ENCODE measurements at places on chromosomes 2 and 18.

GRCh38 chr18:59610546-59611140, 86.6 kb downstream of the CCBE1 start:
- no peak for DNase-seq

DNA sequence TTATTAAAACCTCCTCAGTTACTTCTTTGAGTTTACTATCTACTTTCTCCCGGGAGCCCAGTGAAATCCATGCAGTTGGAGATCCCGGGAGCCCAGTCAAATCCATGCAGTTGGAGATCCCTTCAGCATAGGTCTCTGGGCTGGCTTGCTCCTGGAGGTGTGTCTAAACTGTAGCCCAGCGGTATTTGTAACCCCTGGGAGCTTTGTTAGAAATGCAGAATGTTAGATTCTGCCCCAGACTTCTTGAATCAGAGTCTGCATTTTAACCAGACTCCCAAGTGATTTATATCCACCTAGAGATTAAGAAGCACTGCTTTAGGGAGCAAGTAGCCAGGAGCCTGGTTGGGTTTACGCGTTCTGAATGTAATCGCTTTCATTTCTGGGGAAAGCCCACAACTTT, 54.5 kb downstream of the ARHGAP28 start:
- no peak for DNase-seq

DNA sequence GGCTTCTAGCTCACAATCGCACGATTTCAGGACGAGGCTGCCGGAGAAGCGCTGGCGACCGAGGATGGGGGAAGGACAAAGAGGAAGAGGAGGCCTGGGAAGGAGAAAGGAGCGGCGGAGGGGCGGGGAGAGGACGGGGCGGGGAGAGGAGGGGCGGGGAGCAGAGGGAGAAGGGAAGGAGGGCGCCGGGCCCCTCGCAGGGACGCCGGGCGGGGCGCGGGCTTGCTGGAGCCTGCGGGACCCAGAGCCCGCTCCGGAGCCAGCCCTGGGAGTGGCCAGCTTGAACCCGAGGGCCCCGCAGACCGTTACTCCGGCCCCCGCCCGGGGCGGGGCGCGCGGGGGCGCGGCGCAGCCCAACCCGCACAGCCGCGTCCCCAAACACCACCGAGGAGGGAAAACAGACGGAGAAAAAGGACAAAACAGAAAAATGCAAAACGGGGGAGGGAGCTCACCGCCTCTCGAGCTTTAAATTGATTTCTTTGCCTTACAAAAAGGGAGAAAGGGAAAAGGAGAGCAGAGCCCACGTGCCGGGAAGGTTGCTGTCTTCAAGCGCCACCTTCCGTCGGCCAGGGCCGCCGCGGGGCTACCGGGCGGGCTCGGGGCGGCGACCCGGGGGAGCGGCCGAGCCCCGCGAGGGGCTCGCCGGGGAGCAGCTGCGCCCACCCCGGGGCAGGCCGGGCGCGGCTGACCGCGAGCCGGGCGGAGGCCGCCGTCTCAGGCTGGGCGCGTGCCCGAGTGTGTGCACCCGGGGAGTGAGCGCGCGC, 781 bp upstream of the SOX11 start:
- DNase-seq, result peak; percentile 82

DNA sequence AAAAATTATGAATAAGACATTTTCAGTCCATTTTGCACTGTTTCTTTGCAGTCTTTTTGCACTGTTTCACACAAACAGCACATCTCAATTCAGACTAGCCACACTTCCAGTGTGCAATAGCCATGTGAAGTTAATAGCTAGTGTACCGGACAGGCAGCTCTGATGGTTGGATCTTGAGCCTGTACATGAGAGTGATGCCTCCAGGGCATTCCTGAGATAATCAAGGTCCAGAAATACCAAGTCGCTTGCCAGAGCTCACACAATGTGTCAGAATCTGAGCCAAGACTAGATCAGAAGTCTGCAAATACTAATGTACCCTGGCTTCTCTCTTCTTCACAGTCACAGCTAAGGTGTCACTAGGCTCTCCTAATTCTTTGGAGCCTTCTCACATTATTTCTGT, 180.2 kb downstream of the OSR1 start:
- no peak for DNase-seq

GRCh38 chr2:166373105-166373504, 2.6 kb downstream of the SCN9A start:
- peak; percentile 34 for DNase-seq

DNA sequence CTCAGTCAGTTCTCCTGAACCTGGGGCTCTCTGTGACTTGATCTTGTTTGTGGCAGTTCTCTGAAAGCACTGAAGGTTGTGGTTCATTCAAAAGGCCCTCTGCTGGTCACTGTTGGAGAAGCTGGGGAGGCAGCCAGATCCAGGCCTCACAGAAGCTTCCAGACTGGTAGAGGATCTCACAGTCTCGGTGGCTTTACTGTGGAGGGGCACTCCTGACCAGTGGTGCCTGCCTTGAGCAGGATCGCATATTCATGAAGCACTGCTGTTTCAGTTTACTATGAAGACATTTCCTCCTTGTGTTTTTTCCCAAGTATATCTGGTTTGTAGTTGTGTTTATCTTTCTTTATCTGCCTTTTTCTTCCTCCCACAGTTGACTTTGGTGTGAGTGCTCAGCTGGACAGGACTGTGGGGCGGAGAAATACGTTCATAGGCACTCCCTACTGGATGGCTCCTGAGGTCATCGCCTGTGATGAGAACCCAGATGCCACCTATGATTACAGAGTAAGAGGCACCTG, 133.9 kb downstream of the MAP4K4 start:
- peak; percentile 26 for DNase-seq

DNA sequence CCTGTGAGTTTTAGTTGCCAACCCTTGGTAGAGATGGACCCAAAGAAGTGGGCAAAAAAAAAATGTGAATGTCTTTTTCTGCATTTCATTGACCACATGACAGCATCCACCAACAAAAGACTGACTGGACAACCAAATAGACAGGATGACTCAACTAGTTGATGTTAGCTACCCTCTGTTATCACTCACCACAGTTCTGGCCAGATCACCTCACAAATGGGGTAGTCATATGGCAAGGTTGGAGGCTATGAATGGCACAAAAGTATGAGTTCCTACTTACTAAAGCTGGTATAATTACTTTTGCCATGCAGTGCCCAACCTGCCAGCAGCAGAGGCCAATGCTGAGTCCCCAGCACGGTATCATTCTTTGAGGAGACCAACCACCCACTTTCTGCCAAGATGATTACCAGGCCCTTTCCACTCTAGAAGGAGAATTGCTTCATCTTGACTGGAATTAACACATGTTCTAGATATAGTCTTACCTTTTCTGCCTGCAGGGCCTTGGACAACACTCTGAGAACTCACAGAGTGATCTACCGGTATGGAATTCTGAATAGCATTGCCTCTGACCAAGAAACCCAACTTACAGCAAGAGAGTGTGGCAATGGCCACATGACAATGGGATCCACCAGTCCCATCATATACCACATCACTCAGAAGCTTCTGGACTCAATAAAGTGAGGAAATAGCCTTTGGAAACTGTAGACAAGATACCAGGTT, 20.1 kb upstream of the TCF7L1 start:
- DNase-seq, result no peak

DNA sequence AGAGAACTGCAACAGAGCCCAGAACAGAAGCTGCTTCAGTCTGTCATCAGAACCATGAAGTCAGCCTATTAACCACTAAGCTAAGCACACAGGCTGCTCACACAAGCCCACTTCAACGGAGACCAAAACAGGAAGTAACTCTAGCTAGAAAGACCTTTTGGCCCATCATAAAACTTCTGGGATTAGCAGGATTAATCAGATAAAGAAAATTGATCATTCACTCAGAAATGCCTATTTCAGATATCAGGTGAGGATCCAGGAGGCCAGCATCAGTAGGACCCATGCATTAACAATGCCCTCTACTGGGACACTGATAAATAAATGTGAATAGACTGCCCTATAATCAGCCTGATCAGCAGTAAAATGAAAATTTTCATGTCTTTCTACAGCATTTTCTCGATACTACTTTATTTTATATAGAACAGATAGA, 101.4 kb downstream of the WDPCP start:
- DNase-seq, result peak; percentile 15

DNA sequence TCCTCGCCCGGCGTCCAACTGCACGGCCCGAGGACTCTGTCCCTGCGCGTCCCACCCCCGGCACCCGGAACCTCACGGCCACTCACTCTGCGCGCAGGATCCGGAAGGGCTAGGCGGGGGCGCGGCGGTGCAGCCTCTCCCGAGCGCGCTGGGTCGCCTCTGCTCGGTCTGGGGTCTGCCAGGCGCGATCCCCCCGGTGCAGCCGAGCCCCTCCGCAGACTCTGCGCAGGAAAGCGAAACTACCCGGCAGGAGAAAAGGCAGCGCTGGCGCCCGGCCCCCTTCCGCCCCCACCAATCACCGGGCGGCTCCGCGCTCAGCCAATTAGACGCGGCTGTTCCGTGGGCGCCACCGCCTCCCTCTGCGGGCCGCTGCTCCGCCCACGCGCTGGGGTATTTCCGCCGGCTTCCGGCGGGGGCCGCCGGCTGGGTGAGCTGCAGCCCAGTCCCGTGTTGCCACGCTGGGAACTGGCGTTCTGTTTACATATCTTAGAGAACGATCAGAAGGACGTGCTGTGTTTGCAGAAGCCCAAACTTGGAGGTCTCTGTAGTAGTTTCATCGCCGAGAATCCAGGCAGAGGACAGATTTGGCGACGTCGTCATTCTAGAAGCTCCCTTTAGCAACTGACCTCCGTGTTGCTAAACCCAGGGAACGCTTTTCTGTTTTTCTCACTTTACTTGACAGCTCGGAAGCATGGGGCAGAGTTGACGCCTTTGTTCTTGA, at the start of gene STAT1:
TSS of gene STAT1 (minus strand) at position 240 of the 721 bp plus-strand sequence. CDS start 4,168 bp downstream, outside the sequence.
- DNase-seq, result peak; percentile 90

DNA sequence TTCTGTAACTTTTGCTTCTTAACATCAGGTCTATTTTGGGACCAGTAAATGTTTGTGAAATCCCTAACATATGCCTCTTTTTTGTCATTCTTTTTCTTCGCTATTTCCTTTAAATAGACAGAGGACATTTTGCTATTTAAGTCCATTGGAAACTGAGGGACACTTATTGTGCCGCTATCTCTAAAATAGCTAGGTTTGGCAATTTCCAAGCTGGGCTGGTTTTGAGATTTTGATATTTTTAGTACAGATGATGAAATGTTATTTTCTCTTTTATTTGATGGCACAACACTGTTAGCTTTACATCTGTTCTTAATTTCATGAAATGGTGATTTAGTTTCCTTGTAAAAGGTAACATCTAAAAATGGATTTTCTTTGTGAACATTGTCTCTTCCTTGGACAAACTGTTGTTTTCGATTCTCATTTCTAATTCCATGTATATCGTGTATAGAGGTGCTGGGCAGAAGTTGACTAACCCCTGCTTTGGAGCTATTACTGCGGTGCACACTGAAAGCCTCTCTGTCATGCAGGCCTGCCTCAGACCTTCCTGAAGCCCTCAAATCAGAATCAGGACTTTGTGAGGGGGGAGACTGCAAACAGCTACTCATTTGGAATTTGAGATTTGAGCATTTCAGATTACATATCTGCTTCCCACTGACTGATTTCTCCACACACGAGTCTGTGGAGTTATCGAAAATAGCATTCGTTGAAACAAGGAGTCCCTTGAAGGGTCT, 594 bp downstream of the RAD51AP2 start:
- DNase-seq, result no peak

GRCh38 chr2:25079050-25079635, 37.3 kb downstream of the EFR3B start:
- no peak for DNase-seq

DNA sequence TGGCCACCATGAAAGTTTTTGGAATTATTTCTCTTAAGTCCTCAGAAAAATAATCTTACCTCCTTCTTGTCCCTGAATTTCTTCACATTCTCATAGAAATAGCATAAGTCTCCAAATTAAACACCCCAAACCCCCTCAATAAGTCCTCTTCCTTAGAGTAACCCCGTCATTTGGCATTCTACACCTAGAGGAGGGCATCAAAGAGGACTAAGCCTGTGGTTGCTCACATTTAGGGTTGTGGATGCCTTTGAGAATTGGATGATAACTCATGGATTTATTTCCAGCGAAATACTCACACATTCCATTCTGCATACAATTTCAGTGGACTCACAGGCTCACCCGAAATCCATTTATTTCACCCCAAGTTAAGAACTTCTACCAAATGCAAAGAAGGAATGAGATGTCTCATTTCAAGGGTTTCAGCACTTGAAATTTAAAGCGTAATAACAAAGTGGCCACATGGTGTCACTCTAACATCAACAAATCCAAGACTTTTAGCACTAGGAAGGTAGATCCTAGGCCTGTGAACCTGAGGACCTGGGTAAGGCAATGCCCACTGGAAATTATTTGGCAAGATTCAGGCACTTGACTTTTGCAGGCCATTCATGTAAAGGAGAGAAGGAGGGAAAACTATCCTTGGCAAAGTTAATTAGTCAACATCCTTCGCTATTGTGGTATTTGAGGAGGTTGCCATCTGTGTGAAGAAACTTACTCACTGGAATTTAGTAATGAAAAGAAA, 24.6 kb downstream of the DYTN start:
- peak; percentile 67 for DNase-seq

- DNase-seq, result no peak
These were observed 6.0 kb downstream of the DNER start for GRCh38 chr2:229708335-229708734.

GRCh38 chr2:70995426-70995729, 705 bp upstream of the TEX261 start:
- DNase-seq, result peak; percentile 74

DNA sequence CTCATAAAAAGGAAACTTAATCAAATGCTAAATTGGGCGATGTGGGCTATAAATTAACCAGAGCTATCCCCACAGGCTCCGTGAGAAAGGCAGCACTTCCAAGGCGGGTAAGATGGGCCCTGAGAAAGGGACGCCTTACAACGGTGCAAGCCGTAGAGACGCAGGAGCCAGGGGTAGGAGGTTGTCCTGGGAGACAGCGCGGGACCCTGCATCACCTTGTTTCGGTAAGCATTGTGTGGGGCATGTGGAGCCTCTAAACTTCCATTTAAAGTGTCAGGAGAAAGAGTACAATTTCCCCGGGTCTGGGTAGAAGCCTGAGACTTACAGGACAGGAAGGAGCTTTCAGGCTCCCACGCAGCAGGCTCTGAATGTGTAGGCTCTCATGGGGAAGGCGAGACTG, 1.2 kb upstream of the PER2 start:
- DNase-seq, result no peak

DNA sequence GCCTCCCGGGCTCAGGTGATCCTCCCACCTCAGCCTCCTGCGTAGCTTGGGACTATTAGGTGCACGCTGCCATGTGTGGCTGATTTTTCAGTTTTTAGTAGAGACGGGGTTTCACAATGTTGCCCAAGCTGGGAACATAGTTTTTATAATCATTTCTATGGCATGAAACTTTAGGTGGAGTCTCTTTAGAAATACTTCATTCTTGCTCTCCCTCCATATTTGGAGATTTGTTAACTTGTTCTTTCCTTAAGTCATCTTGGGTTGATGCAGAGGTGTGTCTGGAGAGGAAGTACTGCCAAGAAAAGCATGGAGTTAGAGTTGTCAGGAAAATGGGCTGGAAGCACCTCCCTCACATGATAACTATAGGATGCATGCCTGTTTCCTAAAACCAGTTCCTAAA, 17.4 kb downstream of the ZNF532 start:
- no peak for DNase-seq

- no peak for DNase-seq
These were observed 30.2 kb downstream of the RBM45 start for GRCh38 chr2:178142274-178143065.

- no peak for DNase-seq
These were observed 12.0 kb downstream of the VAPA start for GRCh38 chr18:9925795-9926194.
